ENCODE measurements at places on chromosomes 7 and 10. TPM values are rescaled to one million over a fixed set of nuclear protein-coding genes. Genes with fewer than 3 reads are reported as not detected.

Gene TEX47
- total RNA-seq = not detected

Gene KNDC1
- 0.95 TPM for total RNA-seq

Gene TDRD1
- total RNA-seq = not detected

Gene INMT
- 137 TPM for total RNA-seq

Gene AKR1C8
- not detected for total RNA-seq
